Motor neuron (in vitro differentiated cells): ENCODE measurements at places on chromosomes 12 and 14.

GRCh38 chr14:94648801-94649200 lies 36.6 kb downstream of the SERPINA3 start:
- no peak for ATAC-seq

DNA sequence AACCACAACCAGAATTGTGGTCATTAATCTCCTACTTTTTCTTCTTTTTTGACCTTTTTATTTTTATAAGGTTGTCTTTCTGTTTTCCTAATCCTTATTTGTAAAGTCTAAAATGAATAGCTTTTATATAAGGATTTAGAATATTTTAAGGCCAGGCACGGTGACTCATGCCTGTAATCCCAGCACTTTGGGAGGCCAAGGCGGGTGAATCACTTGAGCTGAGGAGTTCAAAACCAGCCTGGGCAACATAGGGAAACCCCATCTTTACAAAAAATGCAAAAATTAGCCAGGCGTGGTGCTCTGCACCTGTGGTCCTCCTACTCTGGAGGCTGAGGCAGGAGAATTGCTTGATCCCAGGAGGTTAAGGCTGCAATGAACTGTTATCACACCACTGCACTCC lies 55.1 kb downstream of the IFT81 start:
- ATAC-seq, result no peak

- ATAC-seq, result peak; percentile 70
These were observed 144.8 kb downstream of the KCNA5 start for GRCh38 chr12:5188472-5188871.

DNA sequence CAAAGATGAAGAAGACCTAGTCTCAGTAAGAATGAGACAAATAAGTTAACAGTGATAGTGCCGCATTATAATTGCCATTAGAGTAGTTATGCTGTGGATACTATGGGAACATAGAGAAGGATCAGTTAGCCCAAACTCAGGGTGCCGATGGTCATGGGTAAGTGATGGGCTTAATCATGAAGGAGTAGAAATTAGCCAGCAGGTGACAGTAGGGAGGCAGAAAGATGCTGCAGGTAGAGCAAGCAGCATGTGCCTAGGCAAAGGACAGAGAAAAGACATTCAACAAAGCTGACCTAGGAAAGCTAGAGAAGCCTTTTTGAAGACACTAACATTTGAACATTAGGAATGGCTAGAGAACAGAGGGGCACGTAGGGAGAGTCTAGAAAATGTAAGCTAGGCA lies 30.6 kb upstream of the PTPRQ start:
- ATAC-seq, result no peak
